ENCODE measurements at places on chromosomes 1 and 21. TPM values are rescaled to one million over a fixed set of nuclear protein-coding genes. Genes with fewer than 3 reads are reported as not detected.

DNA sequence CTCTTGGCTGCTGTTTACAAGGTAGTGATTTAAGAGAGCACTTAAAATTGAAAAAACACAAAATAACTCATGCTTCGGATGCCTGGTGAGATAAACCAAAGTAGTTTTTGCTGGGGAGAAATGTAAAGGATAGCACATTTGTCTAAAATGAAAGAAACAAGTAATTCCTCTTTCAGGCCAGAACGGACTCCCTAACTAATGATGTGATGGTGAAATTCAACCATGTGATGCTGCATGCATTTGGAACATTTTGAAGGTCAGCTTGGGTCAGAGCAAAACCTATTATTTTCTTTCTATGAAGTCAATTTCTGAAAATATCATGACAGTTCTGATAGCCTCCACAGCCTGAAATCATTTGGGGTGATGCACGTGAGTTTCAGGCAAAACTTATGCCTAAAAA lies 27.6 kb downstream of the NMNAT2 start:
- no peak for DNase-seq

DNA sequence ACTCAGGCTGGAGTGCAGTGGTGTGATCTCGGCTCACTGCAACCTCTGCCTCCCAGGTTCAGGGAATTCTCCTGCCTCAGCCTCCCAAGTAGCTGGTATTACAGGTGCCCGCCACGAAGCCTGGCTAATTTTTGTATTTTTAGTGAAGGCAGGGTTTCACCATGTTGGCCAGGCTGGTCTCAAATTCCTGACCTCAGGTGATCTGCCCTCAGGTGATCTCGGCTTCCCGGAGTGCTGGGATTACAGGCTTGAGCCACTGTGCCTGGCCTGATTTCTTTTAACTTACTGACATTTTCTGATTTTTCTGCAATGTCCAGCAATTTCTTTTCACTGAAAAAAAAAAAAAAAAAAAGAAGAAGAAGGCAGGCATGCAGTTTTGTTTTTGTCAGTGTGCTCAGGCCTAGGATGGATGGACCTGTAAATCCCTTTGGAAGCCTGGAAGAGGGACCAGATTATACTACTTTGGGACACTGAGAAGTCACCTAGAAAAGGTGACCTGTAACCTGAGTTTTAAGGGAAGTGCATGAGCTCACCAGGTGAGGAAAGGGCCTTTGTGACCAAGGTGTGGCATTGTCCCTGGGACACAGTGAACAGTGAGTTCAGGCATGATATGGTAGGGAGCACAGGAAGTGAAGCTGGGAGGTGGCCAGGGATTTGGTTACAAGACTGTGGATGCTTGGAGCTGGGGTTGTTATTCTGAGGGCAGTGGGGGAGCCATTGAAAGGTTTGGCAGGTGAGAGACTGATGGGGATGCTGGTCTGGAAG lies 2.7 kb upstream of the TMEM61 start:
- no peak for DNase-seq

GRCh38 chr1:5568321-5568720 lies 423.9 kb downstream of the NPHP4 start:
- no peak for DNase-seq

DNA sequence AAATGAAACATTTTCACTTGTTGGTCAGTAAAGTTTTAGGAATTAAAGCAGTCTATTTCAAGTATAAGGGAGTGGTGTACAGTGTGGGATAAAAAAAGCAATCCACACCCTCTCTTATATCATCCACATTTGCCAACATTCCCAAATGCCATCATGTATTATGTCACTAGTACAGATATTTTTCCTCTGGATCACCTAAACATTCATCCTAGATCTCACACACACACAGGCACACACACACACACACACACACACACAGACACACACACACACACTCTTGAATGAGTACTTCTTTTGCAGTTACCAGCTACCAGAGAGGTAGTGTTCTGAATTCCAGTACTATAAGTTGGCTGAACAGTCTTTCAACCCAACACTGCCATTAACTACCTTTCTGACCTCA lies 1369.1 kb upstream of the ADGRL4 start:
- no peak for DNase-seq

- DNase-seq, result no peak
Observed at GRCh38 chr1:72845381-72845780, 563.0 kb upstream of the NEGR1 start.

DNA sequence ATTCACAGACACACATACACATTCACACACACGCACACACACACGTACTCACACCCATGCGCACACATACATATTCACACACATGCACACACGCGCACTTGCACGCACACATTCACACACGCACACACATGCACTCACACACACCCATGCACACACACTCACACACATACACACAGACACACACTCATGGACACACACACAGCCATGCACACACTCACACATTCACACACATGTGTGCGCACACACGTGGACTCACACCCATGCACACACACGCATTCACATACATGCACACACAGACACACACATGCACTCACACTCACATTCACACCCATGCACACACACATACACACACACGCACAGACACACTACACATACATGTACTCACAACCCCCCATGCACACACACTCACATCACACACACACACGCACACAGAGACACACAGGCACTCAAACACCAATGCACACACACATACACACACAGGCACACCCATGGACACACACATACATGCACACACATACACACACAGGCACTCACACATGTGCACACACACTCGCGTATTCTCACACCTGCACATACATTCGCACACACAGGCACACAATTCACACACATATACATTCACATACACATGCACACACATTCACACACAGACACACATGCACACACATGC lies 589.1 kb downstream of the PTPRU start:
- no peak for DNase-seq

DNA sequence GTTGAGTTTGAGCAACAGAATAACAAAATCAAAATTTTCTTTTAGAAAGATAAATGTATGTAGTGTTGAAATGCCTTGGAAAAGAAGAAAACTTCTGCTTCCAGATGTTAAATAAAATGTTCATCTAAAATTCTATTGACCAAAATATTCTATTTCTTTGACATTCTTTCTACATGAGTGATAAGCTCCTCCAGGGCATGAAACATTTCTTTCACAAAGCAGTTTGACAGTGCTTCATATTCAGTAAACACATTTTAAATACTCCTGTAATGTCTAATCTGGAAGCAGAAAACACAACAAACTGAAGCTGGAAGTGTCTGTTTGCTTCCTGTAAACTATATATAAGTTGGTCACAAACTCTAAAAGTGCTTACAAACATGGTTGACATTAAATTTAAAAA lies 61.5 kb downstream of the RGS21 start:
- DNase-seq, result no peak

DNA sequence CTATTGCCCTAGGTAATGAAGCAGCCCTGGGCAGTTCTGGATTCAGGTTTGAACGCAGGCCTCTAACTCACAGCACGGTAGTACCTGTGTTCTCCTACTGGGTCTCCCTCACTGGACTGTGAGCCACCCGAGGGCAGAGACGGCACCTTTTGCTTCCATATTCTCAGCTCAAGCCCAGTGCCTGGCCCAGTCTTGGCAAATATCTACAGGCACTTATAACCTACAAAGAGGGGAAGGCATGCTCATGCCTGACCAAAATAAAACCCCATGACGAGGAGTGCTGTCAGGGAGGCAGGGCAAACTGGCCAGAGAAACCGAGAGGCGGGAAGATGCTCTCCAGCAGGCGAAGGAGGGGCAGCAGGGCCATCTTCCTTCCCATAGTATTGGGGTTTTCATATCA lies 91.1 kb downstream of the DDX20 start:
- DNase-seq, result no peak

DNA sequence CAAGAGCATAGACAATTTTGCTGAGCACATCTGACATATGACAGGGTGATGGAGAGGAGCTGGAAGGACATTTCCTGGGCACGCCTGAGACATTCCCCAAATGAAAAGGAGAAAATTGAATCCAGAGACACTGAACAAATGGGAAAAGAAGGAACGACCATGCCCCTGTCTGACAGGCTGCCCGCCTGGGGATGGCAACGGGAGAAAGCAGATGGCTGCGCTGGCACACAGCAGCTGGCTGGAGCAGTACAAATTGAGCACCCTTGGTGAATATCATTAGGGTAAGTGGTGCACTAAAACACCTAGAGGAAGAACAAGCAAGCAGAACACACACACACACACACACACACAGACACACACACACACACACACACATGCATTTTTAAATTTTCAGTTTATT lies 174.3 kb upstream of the DUSP10 start:
- DNase-seq, result no peak

- no peak for DNase-seq
Observed at GRCh38 chr1:66940981-66941380, 16.2 kb downstream of the MIER1 start.

GRCh38 chr1:108592030-108592759 lies 32.3 kb downstream of the EEIG2 start:
- no peak for DNase-seq

DNA sequence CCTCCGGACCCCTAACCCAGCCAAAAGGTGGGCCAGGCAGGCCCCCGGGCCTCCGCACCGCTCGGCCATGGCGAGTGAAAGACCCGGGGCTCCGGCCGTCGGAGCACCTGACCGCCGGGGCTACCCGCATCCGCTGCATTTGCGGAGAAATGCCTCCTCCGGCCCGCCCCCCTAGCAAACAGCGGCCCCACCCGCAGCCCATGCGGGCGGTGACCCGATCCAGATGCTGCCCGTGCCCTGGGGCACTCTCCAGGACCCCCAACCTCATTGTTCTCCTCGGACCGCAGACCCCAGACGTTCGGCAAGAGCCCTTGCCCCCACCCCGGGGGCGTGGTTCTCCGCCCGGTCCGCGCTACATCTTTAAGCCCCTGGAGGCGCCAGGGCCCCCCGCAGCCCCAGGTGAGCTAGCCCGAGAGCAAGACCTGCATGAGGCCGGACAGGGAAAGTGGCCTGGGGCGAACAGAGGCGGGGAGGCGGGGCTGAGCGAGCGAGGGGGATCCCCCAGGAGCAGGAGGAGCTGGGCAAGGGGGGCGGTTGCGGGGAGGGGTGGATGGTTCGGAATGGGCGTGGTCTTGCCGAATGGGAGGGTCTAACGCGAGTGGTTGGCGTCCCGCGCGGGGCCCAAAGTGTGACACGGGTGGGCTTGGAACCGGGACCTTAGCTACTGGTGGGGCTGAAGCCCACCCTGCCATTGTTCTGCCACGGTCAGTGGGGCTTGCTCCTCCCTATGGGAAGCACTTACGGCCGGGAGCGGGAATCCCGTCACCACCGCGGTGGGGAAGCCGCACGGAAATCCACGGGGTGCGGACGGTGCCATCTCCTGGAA lies 6.3 kb upstream of the CRYBG2 start:
- no peak for DNase-seq

DNA sequence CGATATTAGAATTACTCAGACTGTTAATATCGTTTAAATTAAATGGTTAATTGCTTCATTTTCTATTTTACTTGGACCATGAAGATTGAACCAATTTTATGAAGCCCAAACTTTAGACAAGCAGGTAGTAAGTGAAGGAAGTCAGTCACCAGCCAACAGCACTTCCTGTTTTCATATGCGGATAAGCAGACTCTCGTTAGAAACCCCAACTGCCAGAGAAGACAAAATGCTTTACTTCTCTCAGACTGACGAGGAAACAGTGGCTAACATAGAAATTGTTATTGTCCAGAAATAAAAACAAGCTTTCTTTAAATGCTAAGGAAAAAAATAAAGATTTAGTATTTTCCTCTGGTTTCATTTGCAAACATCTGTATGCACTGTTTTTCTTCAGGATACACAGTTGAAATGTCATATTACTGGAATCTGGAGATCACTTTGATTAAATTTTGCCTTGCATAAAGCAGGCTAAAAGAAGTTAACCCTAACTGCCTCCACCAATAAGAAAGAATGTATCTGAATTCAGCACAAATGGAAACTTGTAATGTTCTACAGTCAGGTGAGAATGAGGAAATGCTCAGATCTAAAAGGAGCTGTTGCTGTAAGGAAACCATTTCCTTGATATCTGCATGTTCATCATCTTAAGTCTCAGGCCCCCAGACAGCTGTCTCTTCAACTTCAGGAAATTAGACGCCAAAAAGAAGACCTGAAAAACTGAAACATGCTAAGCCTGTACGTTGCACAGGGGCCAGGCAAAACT lies 129.8 kb upstream of the SAMSN1 start:
- DNase-seq, result no peak

- no peak for DNase-seq
Observed at GRCh38 chr1:183061194-183061593, 38.0 kb downstream of the LAMC1 start.

- no peak for DNase-seq
Observed at GRCh38 chr1:58397187-58397820, 149.2 kb downstream of the OMA1 start.

DNA sequence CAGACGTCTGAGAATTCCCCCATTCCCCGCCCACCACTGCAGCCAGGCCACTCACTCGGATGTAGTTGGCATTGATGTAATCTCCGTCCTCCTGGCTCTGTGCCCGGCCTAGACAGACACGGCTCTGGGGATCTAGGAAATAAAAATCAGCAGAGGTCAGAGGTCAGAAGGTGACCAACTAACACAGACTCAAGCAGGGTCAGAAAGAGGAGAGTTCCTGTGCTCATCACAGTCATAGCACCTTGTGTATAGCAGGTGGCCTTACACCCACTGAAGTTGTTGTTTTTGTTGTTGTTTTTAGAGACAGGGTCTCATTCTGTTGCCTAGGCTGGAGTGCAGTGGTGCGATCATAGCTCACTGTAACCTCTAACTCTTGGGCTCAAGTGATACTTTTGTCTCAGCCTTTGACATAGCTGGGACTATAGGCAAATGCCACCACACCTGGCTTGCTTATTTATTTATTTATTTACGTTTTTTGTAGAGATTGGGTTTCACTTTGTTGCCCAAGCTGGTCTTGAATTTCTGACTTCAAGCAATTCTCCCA lies 4.9 kb downstream of the PTPN7 start:
- DNase-seq, result no peak

DNA sequence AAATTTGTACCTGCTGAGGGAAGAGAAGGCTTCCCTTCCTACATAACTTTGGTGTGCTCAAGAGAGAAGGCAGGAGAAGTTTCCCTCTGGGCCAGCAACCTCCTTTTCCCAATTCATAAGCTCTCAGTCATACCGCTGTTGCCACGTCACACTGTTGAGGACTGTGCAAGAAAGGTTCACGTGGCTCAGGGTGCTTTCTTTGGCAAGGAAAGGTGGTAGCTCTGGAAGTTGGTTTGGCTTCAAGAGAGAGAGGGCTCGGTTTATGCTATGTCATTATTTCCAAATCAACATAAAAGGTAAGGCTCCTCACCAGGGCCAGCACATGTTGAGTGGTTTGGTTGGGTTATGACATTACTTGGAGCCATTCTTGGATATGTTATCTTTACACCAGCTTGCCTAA lies 77.3 kb downstream of the TNFSF18 start:
- DNase-seq, result peak; percentile 55

GRCh38 chr1:230068621-230068873 lies 1.5 kb downstream of the GALNT2 start:
- no peak for DNase-seq

The MXRA8 gene
- total RNA-seq, result 1.6 TPM

The DCDC2B gene
- not detected for total RNA-seq

The RHBG gene
- 0.24 TPM for total RNA-seq

The BECN2 gene
- not detected for total RNA-seq

The FAAP20 gene
- 23.2 TPM for total RNA-seq

The NID1 gene
- total RNA-seq, result 3.6 TPM

The THEM5 gene
- total RNA-seq, result 0.17 TPM

All from pancreas (tissue), 10 donors.